ENCODE measurements at places on chromosomes 12 and 14. TPM values are rescaled to one million over a fixed set of nuclear protein-coding genes. Genes with fewer than 3 reads are reported as not detected.

DNA sequence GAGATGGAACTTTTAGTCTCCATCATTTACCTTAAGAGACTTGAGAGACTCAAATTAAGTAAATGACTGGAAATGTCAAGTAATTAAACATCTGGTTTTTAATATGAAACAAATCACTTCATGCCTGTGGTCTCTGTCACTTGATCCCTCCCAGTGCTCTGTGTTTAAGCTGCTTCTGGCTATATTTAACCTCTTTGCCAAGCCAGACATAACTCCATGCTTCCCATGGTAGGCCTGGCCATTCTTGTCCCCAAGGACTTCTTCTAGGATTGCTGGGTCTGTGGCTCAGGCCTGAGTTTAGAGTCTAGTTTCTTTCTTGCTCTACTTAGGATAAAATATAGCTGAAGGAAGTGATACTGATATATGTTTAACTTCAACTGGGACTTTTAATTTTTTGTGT is 1013.6 kb downstream of the FLRT2 start:
- no peaks in the 10 kb centered on the region for H3K27me3 ChIP-seq
- H3K36me3 ChIP-seq = no peaks in the 10 kb centered on the region
- H3K27ac ChIP-seq = no peak overlapping the region
- H3K4me1 ChIP-seq = no peaks in the 10 kb centered on the region

DNA sequence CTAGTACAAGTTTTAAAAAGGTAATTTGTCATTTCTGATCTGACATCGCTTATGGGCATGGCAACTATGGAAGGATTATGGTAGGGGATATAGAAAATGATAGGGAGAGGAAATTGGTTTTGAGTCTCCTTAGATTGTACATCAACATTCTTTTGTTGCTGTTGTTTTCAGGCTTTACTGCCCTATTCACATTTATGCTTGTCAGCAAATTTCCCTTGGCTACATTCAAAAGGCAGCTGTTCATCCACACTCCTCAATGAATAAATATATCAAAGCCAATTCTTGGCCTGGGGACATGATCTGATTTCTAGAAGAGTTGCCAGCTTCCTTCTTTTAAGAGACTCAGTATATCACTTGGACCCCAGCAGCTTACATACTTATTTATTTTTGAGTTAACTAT is 283.4 kb downstream of the CEP128 start:
- H3K4me3 ChIP-seq = no peak overlapping the region
- DNase-seq = no peak
- no peak overlapping the region for H3K27ac ChIP-seq
- H3K4me1 ChIP-seq = no peaks in the 10 kb centered on the region
- H3K36me3 ChIP-seq = no peaks in the 10 kb centered on the region

DNA sequence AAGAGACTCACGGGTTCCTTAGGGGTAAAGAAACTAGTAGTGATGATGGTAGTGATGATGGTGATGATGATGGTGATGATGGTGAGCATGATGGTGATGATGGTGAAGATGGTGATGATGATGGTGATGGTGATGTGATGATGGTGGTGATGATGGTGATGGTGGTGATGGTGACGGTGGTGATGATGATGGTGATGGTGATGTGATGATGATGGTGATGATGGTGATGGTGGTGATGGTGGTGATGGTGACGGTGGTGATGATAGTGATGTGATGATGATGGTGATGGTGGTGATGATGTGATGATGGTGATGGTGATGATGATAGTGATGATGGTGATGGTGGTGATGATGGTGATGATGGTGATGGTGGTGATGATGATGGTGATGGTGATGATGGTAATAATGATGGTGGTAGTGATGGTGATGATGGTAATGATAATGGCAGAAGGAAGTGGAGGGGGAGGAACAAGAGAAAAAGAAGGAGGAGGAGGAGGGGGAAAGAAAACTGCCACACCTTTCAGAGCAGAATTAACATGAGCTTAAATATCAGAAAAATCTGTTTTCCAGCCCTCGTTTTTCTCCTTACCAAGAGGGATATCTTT is 85.5 kb downstream of the FZD10 start:
- DNase-seq = no peak
- H3K4me1 ChIP-seq = no peaks in the 10 kb centered on the region
- no peaks in the 10 kb centered on the region for H3K36me3 ChIP-seq
- no peak overlapping the region for H3K4me3 ChIP-seq
- no peak overlapping the region for H3K27ac ChIP-seq

DNA sequence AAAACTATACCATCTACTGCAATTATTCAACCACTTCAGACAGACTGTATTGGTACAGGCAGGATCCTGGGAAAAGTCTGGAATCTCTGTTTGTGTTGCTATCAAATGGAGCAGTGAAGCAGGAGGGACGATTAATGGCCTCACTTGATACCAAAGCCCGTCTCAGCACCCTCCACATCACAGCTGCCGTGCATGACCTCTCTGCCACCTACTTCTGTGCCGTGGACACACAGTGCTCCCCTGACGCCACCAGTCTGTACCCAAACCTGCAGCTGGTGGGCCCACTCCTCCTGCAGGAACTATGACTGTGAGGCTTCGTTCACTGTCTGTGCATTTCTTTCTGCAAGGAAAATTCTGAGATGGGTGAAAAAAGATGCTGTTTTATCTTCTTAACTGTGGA is 284.7 kb downstream of the DAD1 start:
- no peak overlapping the region for H3K4me3 ChIP-seq
- H3K4me1 ChIP-seq = peaks cover 4% of the 10 kb centered on the region
- H3K27ac ChIP-seq = peak overlapping the region; percentile 11
- H3K27me3 ChIP-seq = no peaks in the 10 kb centered on the region

GRCh38 chr12:12072064-12072760 is 1.5 kb downstream of the BCL2L14 start:
- H3K36me3 ChIP-seq = no peaks in the 10 kb centered on the region
- peaks cover 1% of the 10 kb centered on the region for H3K27me3 ChIP-seq
- DNase-seq = no peak
- H3K27ac ChIP-seq = no peak overlapping the region
- no peaks in the 10 kb centered on the region for H3K4me1 ChIP-seq
- no peak overlapping the region for H3K4me3 ChIP-seq

DNA sequence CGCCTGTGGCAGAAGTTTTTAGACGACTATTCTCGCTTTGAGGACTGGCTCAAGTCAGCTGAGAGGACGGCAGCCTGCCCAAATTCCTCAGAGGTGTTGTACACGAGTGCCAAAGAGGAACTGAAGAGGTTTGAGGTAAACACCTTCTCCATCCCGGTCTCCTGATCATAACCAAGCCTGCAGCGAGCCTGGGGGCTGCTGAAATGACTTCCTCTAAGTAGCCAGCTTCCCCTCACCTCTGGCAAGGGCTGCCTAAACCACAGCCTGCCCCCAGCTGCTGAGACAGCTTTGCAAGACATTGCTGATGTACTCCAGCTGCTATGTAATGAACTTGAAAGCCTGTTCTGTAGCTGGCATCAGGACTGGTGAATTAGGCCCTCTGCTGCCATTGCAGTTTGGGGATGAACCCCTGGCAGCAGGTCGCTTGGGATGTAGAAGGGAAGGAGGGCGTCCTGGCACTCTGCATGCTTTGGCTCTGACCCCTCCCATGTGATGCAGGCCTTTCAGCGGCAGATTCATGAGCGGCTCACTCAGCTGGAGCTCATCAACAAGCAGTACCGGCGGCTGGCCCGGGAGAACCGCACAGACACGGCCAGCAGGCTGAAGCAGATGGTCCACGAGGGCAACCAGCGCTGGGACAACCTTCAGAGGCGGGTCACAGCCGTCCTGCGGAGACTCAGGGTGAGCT is 84.6 kb downstream of the ESR2 start:
- no peak overlapping the region for H3K27ac ChIP-seq
- no peaks in the 10 kb centered on the region for H3K4me1 ChIP-seq
- DNase-seq = no peak
- no peak overlapping the region for H3K4me3 ChIP-seq

TGFB3 gene
- 405 TPM for total RNA-seq

DNA sequence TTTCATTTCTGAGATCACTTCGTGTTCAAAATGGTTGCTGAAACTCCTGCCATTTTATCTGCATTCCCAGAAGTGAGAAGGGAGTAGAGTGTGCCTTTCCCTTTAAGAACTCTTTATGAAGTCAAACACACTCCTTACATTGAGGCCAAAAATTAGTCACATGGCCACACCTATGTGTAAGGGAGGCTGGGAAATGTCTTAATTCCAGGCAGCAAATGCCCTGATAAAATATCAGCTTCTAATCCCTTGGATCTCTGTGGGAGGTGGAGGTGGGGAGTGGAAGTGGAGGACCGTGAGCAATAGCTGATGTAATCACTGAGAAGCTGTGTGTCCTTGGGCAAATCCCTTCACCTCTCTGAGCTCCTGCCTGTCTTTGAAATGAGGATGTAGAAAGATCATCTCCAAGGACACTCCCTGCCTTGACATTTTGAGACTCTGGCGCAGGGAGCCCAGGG is 22.7 kb upstream of the ANKRD9 start:
- no peak overlapping the region for H3K27ac ChIP-seq
- H3K4me3 ChIP-seq = no peak overlapping the region
- H3K4me1 ChIP-seq = no peaks in the 10 kb centered on the region
- no peaks in the 10 kb centered on the region for H3K36me3 ChIP-seq
- no peaks in the 10 kb centered on the region for H3K27me3 ChIP-seq

DNA sequence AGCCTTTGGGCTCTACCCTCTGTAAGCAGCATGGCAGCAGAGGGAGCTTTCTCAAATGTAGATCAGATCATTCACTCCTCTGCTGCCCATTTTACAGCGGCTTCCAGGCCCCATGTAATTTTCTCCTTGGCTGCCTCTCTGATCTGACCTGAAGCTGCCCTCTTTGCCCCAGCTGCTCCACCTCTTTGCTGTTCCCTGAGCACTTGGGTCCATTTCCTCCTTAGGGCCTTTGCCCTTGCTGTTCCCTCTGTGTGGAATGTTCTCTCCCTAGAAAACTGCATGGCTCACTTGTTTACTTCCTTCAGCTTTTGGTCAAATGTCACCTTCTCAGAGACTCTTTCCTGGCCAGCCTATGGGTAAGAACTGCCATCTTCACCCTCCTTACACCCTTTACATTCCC is 37.2 kb downstream of the SMOC1 start:
- no peak overlapping the region for H3K4me3 ChIP-seq
- H3K4me1 ChIP-seq = no peaks in the 10 kb centered on the region
- DNase-seq = no peak
- H3K27ac ChIP-seq = no peak overlapping the region
- no peaks in the 10 kb centered on the region for H3K36me3 ChIP-seq
- H3K27me3 ChIP-seq = no peaks in the 10 kb centered on the region

DNA sequence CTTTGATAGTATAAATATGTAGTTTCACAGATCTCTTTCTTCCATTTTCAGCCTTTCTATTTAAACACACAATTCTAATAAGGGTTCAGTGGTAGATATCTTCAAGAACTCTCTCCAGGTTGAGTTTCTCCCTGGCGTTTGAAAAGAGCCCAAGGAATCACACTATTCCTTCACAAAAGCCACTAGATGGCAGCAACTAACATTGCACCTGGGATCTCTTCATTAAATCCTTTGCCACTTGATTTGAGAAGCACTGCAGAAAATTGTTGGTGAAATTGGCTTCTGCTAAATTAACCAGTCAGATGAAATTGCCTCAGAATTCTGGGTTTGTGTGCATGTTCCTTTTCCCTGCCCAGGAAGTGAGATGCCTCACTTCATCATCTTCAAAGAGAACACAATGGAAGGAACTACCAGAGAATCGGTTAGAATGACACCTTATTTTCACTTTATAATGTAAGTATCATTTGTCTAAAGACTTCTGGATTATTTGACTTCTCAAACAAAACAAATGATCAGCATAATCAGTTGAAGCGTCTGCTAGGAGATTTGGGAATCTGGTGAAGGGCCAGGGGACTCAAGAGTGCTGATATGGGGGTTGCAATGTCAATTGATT is 6.8 kb downstream of the CCDC198 start:
- no peak for DNase-seq
- no peaks in the 10 kb centered on the region for H3K27me3 ChIP-seq
- no peak overlapping the region for H3K27ac ChIP-seq
- no peaks in the 10 kb centered on the region for H3K36me3 ChIP-seq
- no peaks in the 10 kb centered on the region for H3K4me1 ChIP-seq
